ENCODE measurements at places on chromosomes 4 and X. TPM values are rescaled to one million over a fixed set of nuclear protein-coding genes. Genes with fewer than 3 reads are reported as not detected.

The SORCS2 gene
- not detected for total RNA-seq

The MAP3K15 gene
- total RNA-seq, result not detected

The MTMR8 gene
- 2.1 TPM for total RNA-seq

The INTU gene
- 0.22 TPM for total RNA-seq

The LARP7 gene
- total RNA-seq, result 46.7 TPM

The RPS6KA6 gene
- not detected for total RNA-seq

The AREG gene
- 52.8 TPM for total RNA-seq

The ANXA3 gene
- total RNA-seq, result not detected

The VMA21 gene
- 19.3 TPM for total RNA-seq

The CXCL11 gene
- total RNA-seq, result not detected

The GPR34 gene
- not detected for total RNA-seq

The COL4A6 gene
- total RNA-seq, result not detected

The FAM114A1 gene
- total RNA-seq, result not detected

The RNF150 gene
- not detected for total RNA-seq

The FHDC1 gene
- total RNA-seq, result 0.08 TPM

The FDCSP gene
- total RNA-seq, result not detected

The LEF1 gene
- 325 TPM for total RNA-seq

The MBNL3 gene
- 18.5 TPM for total RNA-seq

The COQ2 gene
- 9.0 TPM for total RNA-seq

The TCEAL2 gene
- 0.68 TPM for total RNA-seq
